ENCODE measurements at places on chromosomes 13 and 19. TPM values are rescaled to one million over a fixed set of nuclear protein-coding genes. Genes with fewer than 3 reads are reported as not detected.

DNA sequence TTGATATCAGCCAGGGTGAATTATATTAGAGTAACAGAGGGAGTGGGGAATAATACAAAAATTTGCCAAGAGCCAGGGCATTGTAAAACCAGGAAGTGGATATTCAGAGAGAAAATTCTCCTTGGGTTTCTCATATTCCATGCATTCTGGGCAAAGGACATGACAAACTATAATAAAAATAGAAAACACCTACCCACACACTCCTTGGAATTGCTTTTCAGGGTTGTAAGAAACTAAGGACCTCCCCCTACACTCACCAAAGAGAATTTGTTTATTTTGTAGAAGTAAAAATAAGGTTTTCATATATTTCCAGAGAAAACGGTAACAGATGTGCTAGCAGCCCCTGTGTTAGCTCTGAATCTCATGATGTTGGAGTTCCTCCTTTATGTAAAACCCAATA, 649.6 kb downstream of the SLITRK1 start:
- no peak for DNase-seq

GRCh38 chr13:61202042-61202441, 213.6 kb downstream of the PCDH20 start:
- no peak for DNase-seq

DNA sequence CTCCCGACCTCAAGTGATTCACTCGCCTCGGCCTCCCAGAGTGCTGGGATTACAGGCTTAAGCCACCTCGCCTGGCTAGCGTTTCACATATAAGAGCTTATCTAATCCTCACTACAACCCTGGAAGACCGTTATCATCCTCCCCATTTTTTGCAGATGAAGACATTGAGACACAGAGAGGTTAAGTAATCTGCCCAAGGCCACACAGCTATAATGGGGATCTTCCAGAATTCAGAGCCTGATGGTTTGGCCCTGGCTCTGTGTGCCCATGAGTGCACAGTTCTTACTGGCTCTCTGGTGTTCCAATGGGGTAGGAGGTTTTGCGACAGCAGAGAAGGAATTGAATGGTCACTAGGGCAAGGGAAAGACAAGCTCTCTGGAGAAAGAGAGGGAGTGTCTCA, 16.8 kb upstream of the KCTD15 start:
- no peak for DNase-seq

DNA sequence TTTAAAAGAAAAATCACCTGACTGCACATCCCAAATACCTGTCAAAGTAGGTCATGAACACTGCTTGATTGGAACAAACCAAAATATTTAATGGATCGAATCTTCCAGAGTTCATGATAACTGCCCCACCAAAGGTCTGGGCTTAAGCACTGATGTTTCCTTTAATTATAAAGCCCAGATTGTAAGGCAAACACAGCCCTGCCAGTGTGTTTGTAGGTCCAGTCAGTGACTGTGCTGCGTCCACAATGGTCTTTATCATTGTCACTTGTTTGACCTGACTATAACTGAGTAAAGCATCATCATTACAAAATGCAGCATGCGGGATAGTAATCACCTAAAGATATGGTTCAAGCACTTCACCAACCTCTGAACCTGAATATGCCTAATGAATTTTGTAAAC, 63.3 kb downstream of the IRS2 start:
- no peak for DNase-seq

DNA sequence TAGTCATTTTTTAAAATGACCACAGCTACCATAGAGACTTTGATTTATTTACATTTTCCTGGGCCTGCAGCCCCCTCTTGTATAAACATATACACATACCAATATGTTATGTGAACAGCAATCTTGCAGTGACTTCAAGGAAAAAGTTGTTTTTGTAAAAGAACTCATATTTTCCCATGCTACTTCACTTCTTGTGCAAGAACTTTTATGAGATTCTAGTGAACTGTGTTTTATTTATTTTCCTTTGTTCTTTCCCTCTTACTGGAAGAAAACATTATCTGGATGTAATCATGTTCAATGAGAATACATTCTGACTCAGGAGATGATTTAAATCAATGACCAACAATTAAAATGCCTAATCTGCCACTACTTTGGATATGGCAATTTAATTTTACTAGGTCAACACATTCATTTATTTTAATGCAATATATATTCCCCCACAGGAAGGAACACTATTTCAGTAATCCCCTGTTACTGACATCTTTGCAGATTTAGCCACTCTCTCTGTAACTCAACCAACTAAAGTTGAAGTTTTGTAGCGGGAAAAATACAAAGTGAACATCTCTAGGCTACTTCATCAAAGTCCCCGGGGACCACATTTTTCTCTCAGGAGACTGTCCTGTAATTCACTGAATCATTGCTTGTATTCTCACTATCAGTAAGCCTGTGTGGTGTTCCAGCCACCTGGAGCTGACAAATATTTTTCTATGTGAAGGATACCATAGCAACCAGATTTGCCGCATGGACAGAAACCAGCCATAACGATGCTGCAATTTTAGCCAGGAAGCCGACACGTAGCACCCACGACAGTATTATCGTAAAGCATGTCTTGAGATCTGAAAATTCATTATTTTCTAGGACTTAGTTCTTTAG, 90.5 kb downstream of the STARD13 start:
- DNase-seq: peak; percentile 4

- no peak for DNase-seq
Observed at GRCh38 chr13:73876323-73876722, 257.9 kb downstream of the KLF12 start.

- no peak for DNase-seq
Observed at GRCh38 chr13:63044589-63045313, 1629.1 kb upstream of the PCDH20 start.

- DNase-seq: peak; percentile 39
Observed at GRCh38 chr19:7888145-7888825, at the start of gene LRRC8E. Gene LRRC8E (plus strand): TSS chr19:7888510. CDS start chr19:7895604, 7,094 bp downstream.

ZNF304 gene
- 15.1 TPM for total RNA-seq

ZNF497 gene
- 0.98 TPM for total RNA-seq

UBE2L5 gene
- total RNA-seq: not detected

GFY gene
- not detected for total RNA-seq
